ENCODE measurements at places on chromosomes 12 and 14.

DNA sequence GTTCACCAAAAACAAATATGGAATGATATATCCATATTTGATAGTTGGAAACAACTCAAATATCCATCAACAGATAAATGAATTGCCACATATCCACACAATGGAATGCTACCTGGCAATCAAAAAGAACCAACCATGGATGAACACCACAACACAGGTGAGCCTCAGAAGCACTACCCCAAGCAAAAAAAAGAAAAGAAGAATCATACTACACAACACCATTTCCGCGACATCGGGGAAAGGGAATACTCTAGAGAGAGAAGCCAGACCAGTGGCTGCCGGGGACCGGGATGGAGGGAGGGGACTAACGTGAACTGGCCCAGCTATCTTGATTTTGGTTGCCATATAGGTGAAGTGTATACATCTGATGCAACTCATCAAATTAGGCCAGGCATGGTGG is 41.4 kb downstream of the SCARB1 start:
- no peak for DNase-seq

GRCh38 chr12:29662734-29663323 is 120.9 kb downstream of the TMTC1 start:
- no peak for DNase-seq

DNA sequence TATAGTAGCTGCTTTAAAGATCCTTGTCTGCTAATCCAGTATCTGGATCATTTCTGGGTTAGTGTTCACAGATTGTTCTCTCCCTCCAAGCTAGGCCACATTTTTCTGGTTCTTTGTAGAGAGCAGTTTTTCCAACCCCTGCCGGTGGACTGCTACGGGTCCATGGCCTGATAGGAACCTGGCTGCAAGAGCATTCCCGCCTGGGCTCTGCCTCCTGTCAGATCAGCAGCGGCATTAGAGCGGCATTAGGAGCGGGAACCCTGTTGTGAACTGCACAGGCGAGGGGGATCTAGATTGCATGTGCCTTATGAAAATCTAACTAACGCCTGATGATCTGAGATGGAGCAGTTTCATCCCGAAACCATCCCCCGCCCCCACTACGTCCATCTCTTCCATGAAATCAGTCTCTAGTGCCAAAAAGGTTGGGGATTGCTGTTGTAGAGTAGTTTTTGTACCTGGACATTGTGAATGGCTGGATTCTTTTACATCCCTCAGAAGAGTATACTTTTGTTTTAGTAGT is 50.4 kb downstream of the MYRFL start:
- no peak for DNase-seq

DNA sequence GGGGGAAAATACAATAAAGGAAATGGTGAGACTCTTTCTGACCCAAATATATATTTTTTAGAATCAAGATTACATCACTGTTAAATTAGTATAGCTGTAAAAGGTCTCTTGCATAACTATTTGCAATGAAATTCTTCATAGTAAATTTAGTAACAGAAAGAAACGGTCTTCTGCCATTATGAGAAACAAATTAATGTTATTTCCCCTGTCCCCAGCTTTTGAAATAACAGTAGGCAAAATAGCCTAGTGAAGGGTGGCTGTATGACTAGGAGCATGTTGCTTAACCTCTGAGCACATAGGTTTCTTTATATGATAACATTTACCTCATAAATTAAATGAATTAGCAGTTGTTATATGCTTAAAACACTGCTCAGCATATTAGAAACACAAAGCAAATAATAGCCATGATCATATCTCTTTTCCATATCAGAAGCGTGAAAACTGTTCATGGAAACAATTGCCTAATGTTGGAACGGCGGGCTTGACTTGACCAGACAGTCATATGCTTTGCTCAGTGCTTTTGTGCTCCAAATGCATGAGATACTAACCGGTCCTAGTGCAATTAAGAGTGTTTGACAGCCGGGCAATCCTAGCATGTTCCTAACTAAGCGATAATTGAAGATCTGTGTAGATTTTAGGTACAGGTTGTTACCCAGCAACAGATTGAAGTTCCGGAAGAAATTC is 24.0 kb downstream of the BHLHE41 start:
- no peak for DNase-seq

DNA sequence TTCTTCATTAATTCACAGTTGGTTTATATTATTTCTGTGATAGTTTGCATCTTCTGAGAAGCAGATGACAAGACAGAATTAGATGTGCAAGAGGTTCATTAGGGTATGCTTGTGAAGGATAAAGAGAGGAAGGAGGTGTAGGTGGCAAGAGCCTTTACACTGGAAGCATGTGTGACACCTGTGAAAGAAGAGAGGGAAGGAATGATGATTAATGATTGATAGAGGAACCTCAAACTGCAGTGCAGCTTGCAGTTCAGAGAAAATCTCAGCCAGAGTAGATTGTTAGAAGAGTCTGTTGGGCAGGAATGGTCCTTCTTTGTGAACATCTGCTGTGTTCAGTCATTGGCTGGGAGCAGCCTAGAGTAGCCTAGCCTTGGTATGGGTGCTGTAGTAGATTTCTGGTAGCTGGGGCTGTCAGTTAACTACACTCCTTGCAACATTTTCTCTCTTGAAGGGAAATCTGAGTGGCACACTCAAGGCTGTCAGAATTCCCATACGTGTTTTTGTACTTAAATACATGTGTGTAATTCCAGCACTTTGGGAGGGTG is 9.0 kb downstream of the RCOR1 start:
- no peak for DNase-seq

GRCh38 chr12:109944561-109945359 is 44.7 kb downstream of the TCHP start:
- peak; percentile 45 for DNase-seq

DNA sequence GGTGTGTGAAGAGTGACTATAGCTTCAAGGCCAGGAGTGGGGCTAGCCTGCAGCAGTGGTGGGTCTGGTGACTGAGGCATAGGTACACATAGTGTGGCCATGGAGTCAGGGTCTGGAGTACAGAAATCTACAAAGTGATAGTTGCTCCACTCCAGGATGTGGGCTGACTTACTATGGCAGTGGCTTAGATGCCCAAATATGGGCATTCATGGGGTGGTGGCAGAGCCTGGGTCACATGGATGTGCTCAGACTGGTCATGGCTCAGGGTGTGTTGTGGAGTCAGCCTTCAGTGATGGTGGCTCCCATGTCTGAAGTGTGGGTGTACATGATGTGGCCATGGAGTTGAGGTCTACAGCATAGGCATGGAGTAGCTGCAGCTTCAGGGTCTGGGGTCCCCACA is 27.3 kb downstream of the CLEC6A start:
- DNase-seq: no peak

DNA sequence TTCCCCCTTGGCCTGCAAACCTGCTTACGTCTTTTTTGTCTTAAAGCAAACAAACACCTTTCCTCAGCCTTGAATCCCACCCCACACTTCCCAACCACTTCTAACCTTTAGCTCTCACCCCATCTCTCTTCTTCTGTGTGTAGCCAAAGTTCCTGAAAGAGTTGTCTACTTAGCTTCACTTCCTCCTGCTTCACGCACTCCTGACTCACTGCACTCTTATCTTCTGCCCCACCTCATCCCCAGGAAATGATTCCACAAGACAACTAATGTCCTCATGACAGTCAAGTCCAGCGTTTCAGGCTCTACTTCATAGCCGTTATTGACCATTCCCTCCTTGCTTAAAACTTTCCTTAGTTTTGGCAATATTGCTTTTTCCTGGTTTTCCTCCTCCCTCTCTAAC is 22.4 kb downstream of the EIF2B2 start:
- peak; percentile 64 for DNase-seq

GRCh38 chr12:56658921-56659320 is 13.1 kb upstream of the ATP5F1B start:
- no peak for DNase-seq

DNA sequence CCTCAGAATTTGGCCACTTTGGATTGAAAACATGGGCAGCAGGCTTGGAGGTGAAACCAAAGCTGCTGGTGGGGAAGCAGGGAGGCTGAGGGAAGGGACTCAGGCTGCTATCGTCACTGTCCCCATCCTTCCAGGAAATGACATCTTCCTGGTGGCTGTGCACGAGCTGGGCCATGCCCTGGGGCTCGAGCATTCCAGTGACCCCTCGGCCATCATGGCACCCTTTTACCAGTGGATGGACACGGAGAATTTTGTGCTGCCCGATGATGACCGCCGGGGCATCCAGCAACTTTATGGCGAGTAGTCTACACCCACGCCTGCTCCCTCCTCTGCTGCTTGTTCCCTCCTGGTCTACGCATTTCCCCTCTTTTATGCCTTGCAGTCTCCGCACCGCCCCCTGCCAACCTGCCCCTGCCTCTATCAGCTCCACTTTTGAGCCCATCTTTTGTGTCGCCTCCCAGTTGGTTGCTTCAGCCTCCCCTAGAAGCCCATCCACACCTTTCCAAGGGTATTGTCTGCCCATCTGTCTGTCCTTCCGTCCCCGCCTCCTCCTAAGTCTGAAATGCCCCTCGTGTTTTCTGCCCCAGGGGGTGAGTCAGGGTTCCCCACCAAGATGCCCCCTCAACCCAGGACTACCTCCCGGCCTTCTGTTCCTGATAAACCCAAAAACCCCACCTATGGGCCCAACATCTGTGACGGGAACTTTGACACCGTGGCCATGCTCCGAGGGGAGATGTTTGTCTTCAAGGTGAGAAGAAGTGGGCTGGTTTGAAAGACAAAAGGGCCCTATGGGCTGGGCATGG is 6.9 kb downstream of the MMP14 start:
- DNase-seq: no peak

- peak; percentile 91 for DNase-seq
These were observed 224.3 kb downstream of the PELI2 start for GRCh38 chr14:56342494-56342942.

- DNase-seq: no peak
These were observed 860.9 kb upstream of the MDGA2 start for GRCh38 chr14:48536318-48536717.

- DNase-seq: no peak
These were observed 209.9 kb downstream of the GALC start for GRCh38 chr14:87783071-87783470.
